NCI-H446 treated with DMSO at 0.1 percent for 48 hours (cell line): ENCODE measurements at places on chromosomes 5 and 9.

DNA sequence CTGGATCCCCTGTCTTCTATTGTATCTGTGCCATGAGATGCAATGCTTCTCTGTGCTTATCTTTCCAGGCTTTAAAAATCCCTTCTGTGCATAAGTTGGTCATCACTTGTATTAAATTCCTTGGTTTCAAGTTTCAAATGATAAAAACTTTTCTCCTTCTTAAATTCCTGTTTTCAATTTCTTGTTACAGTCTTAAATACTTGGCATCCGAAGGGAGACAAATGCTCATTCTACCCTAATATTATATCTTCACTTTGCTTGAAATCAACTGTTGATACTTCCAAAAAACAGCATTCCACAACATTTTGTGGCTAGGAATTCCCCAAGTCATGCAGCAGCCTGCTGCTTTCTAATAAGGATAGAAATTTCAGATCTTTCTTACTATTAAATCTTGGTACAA lies 413.2 kb upstream of the ACTBL2 start:
- no peak for DNase-seq

DNA sequence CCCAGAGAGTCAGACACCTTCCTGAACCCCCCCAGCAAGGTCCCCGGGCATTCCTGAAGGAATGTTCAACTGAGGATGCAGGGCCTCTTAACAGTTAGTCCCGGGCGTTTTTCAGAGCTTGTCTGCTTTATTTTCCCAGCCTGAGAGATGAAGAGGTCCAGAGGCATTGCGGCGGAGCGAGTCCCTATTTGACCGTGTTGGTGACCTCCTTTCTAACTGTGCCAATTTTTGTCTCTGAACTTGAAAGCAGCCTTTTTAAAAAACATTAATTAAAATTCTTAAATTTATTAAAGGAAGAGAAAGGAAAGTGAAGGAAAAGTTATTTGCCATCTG lies 433 bp upstream of the PTAR1 start:
- DNase-seq: no peak

DNA sequence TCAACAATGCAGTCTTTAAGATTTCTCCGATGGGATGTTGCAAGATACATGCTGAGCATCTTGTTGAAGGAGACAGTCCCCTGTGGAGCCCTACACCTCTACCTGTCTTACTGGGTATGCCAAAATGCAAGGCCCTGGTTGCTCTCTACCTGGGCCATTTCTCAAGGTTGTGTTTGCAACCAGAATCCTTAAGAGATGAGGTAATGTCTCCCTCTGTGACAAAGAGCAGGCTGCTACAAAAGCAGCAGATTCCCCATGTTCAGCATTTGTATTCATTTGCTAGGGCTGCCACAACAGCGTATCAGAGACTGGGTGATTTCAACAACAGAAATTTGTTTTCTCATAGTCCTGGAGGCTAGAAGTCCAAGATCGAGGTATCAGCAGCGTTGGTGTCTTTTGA lies 138.4 kb upstream of the RPS23 start:
- no peak for DNase-seq

DNA sequence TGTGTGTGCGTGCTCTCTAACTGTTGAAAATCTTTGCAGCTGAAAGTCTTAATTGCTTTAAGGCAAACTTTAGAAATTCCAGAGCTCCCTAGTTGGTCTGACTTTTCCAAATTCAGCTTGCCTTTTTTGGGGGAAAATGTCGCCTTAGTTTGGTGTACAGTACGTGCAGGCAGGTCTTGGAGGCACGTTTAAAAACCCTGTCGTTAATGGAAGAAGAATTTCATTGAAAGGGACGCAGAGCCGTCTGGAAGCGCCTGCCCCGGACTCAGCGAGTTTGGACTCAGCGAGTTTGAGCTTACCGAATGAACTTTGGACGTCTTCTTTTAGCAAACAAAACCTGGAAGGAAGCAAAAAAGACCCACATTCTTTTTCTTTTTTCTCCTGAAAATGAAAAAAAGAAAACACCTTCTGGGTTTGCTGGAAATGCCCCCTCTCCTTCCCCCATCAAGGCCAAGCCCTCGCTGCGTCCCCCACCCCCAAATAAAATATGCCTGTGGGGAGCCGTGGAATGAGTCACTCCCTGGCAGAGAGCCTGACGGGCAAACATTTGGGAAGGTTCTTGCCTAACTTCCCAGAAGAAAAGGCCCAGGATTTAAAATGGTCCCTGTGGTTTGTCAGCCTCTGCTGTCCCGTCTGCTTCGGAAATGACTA lies 1.5 kb downstream of the NEK6 start:
- DNase-seq: peak; percentile 50

GRCh38 chr9:4131946-4132345 lies 167.9 kb downstream of the GLIS3 start:
- no peak for DNase-seq

DNA sequence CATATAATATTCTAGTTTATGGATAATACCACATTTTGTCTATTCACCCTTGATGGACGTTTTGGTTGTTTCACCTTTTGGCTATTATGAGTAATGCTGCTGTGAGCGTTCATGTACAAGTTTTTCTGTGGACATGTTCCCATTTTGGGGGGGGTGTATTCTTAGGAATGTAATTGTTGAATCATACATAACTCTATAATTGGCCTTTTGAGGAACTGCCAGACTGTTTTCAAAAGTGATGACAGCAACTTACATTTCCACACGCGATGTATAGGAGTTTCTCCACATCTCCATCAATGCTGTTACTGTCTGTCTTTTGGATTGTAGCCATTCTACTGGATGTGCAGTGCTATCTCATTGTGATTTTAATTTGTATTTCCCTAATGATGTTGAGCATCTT lies 69.8 kb downstream of the SLC46A2 start:
- no peak for DNase-seq

DNA sequence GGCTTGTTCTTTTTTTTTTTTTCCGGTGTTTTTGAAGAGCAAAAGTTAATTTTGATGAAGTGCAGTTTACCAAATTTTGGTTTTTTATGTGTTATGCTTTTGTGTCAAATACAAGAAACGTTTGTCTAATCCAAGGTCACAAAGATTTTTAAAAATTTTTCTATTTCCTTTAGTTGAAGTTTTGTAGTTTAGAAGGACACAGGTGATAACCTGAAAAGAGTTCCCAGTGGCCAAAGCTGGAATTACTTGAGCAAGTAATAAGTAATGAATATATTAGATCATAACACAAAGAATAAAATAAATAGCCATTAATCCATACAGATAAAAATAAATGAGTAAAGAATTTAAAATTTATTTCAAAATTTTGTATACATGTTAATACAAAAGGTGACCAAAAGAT lies 71.5 kb downstream of the FCHO2 start:
- DNase-seq: no peak

DNA sequence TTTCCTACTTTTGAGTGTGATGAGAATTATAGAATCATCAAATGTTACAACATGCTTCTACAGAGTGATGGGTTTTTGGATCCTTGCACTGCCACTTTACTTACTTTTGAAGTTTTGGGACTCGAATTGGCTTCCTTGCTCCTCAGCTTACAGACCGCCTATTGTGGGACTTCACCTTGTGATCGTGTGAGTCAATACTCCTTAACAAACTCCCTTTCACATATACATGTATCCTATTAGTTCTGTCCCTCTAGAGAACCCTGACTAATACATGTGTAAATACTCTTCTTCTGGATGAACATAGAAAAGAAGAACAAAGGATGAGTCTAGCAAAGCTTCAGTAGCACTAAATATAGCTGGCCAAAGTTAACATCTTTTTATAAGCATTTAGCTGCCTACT lies 98.7 kb upstream of the PDE4D start:
- DNase-seq: no peak

GRCh38 chr9:80177949-80178480 lies 606.2 kb downstream of the TLE4 start:
- no peak for DNase-seq

GRCh38 chr5:38888041-38888440 lies 42.2 kb downstream of the OSMR start:
- DNase-seq: no peak

DNA sequence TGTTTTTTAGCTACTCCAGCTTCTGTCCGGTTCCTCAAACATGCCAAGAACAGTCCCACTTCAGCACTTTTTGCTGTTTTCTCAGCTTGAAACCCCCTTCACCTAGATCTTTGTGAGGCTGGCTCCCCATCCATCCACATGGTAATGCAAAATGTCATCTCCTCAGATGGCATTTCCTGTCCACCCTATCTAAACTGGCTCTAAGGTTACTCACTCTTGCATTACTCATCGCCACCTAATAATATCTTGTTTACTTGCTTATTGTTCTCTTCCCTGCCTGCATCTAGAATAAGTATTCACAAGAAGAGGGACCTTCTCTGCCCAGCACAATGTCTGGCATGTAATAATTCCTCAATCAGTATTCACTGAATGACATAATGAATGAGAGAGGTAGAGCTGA lies 220.1 kb downstream of the FAM114A2 start:
- no peak for DNase-seq

GRCh38 chr9:113349066-113349444 lies 286 bp upstream of the BSPRY start:
- DNase-seq: no peak

DNA sequence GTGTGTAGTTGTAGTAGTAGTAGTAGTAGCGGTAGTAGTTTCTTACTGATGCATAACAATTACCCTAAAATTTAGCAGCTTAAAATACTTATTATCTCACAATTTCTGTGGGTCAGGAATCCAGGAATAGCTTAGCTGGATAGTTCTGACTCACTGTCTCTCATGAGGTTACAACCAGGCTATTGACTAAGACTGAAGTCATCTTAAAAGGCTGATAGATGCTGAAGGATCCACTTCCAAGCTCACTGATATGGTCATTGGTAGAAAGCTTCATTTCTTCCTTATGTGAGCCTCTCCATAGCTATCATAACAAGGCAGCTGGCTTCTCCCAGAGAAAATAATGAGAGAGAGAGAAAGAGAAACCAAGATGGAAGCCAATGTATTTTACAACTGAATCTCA lies 147.5 kb upstream of the FBXL17 start:
- DNase-seq: no peak

DNA sequence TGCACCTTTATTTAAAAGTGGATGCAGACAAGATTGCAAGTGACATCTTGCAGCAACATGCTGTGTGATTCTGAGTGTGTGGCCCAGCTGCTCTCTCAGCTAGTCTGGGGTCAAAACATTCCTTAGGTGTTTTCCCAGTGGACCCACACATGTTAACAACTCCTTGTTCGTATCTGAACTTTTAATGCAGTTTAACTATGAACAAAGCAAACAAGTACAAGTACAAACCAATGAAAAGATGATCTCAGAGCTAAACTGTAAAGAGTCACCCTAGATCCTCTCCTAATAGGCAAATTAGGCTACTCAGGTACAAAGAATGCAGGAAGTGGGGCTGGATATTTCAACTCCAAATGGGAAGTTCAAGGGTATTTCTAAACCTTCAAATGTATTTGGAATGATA lies 108.4 kb downstream of the ENTREP1 start:
- DNase-seq: no peak

- no peak for DNase-seq
Measured at GRCh38 chr5:139413963-139414362, 10.1 kb upstream of the SPATA24 start.

- DNase-seq: no peak
Measured at GRCh38 chr9:107541523-107541922, 52.0 kb upstream of the KLF4 start.

GRCh38 chr9:134935701-134936345 lies 18.1 kb upstream of the FCN1 start:
- DNase-seq: no peak

DNA sequence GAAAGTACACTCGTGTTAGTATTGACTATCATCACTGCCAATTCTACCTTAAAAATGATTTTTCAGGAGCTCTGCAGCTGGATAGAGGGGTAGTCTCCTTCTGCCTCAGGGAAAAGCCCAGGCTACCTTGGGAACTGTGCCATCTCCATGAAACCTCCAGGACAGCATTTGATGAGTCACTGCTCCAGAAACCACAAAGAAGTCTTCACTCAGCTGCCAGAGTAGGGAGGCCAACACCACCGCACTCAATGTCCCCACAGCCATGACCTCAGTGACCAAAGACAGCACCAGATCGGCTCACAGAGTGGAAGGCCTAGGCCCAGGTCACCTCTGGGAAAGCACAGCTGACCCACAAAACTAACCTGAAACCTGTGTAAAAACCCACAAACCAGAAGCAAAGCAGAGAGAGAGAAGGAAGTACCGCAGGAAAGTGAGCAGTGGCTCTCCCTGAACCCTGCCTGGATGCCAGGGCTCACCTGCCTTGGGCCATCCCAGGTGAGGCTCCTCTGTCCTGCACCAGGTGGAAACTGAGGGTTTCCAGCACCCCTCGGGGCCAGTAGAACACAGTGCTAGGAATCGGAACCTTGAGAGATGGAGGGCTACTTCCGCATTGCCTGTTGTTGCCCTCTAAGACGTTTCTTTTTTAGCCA lies 30.0 kb downstream of the S1PR3 start:
- DNase-seq: no peak

DNA sequence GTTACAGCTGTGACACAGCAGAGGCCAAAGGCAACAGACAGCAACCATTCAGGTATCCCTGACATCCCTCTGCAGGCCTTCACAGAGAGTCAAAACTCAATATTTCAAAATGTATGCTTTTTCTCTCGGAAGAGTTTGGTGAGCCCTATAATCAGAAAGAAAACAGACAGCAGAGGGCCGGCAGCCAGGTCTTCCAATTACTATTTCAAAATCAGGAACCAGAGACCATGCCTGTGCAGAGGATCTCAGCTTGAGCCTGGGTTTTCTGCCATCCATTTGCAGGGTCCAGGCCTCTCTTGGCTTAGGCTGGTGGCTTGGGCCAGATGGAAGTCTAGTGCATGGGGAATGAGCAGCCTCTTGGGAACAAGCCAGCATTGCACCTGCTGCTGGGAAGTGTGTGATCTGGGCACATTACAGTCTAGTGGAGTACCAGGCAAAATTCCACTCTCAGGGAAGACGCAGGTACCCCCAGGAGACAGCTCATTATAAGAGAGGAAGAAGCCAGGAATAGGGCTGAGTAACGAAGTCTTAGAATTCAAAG lies 231.3 kb downstream of the ENC1 start:
- peak; percentile 72 for DNase-seq

DNA sequence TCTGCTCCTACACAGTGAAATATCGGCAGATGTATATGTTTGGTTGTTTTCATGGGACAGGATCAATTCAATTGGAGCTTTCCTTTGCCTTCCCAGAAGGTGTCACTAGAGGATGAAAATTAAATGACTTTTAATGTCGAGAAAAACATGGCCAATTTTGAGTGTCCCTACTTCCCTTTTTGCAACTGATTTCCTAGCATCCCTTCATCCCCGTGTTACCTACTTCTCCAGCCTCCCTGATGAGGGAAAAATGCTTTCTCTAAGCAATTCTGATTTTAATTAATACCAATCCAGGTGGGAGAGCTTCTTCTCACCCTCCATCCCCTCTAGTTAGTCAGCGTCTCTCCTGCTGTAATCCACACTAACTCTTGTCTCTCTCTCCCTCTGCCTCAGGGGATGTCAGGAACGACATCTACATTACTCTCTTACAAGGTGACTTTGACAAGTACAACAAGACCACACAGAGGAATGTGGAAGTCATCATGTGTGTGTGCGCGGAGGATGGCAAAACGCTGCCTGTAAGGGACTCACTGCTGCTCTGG lies 64.9 kb downstream of the DOCK2 start:
- DNase-seq: no peak

- no peak for DNase-seq
Measured at GRCh38 chr9:126459546-126459945, 132.9 kb downstream of the MVB12B start.
